ENCODE measurements at places on chromosomes 2 and 18.

DNA sequence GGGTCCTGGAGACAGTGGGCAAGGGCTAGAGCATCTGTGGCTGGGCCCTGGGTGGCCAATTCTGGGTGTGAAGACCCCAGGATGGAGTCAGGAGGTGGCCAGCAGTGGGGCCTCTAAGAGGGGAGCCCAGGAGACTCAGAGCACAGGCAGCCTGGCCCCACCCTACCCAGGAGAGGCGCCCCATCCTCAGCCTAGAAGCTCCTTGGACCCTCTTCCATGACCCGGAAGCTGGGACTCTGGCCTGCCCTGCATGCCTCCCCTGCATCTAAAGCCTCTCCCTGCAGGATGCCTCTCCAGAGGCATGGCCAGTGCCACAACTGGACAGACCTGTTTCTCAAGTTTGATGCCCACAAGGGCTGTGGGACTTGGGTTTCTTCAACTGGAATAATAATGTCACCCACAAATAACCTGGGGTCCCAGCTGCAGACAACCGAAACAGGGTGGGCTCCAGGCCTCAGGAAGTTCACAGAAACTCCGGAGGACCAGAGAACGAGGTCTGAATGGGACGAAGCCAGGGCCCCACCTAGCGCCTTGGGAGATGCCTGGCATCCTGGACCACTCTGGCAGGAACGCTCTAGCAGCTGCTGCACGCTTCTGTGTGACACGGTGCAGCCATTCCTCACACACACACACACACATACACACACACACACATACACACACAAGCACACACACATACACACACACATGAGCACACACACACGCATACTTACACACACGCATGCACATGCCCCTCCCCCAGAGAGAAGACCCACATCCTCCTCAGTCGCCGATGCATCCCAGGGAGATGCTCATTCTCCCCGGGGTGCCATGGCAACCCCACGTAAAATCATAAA is 16.4 kb downstream of the KCNIP3 start:
- DNase-seq = peak; percentile 72

- no peak for DNase-seq
Observed at GRCh38 chr2:27773959-27774358, 2.4 kb downstream of the MRPL33 start.

DNA sequence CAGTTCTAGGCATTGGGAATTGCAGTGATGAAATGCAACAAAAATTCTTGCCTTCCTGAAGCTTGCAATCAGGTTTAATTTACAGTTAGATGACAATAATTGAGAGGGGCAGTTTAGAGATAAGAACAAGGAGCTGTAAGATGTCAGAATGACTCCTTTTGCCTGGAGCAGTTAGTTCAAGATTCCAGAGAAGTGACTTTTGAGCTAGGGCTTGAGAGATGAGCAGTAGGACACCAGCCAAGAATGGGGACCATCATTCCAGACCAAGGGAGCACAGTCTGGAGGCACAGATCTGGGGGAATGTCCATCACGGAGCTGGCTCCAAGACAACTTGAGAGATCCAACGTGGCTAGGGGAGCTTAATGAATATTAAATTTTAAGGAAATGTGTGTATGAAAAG is 26.8 kb downstream of the CACNB4 start:
- DNase-seq = no peak

- DNase-seq = no peak
Observed at GRCh38 chr2:20169796-20170703, 54.9 kb downstream of the SDC1 start.

Data from hypothalamus (tissue), 51 donors.